IPS-NIHi11 (cell line): ENCODE measurements at places on chromosomes 4 and X.

DNA sequence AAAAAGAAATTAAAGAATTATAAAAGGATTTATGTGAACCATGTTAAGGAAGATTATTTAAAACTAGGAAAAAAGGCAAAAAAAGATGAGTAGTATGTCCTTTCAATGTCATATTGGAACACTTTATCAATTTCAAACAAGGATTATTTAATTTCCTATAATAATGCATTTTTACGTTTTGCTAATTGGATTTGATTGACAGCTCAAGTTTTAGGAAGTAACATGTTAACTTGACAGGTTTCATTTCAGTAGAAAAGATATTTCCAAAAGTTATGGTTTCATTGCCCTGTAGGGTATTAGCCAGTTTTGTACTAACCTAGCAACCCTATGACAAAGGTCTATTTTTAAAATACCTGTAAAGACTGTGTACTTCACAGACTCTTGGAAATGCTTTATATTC is 379.6 kb upstream of the ZFP42 start:
- no peak for DNase-seq

DNA sequence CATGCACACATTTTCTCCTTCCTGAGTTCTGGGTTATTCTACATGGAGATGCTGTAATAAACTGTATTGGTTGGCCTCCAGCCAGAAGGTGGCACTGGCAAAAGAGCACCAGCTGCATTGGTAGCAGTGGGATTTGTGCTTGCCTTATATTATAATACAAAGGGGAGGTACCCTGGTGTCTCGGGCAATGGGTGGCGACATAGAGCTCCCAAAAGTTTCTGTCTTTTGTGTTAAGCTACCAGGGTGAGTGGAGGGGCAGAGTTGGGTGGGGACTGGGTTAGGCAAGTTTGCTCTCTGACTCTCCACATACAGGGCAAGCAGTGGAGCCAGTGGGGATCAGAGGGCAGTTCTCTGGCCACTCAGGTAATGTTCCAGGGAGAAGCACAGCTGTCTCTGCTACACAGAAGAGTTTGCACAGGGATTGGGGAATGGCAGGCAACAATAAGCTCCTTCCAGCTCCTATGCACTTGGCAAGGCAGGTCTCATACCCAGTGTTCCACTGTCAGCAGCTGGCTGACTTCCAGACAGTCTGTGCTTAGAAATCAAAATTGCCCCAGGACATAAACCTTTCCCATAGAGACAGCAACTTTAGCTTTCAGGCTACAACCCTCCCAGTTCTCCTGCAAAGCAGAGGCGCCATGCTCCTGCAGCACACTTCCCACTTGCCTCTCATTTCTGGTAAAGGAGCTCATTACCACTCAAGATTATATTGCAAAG is 463.9 kb upstream of the PCDH7 start:
- DNase-seq = no peak

- DNase-seq = no peak
Observed at GRCh38 chrX:55452833-55453124, 852 bp downstream of the MAGEH1 start.

- DNase-seq = peak; percentile 50
Observed at GRCh38 chr4:109406337-109406931, 27.2 kb upstream of the SEC24B start.

- no peak for DNase-seq
Observed at GRCh38 chrX:28520786-28521185, 66.5 kb upstream of the IL1RAPL1 start.

DNA sequence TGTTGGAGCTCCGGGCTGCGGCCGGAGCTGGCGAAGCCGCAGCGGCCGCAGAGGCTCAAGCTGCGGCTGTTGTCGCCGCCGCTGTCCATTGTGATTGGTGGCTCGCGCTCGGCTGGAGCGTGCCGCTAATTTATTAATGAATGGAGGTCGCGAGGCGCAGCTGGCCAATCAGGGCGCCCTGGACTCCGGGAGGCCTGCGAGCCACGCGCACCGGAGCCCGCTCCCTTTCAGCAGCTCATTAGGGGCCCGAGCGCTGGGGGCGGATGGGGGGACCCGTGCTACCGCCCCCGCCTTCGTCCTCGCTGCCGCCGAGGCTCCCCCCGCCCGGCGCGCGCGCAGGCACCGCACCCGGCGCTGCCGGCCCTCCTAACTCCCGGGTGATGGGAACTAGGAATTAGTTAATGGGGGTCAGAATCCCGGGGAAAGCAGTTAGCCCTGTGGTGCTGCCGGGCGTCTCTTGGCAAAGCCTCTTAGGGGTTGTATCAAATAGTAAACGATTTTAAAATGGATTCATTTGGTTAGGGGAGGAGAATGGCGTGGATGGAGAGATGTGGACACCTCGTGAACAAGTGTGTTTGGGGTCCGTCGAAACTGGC is 589 bp upstream of the NEUROG2 start:
- DNase-seq = peak; percentile 80
